Stimulated activated CD8-positive, alpha-beta memory T cell treated with anti-CD3 and anti-CD28 coated beads, Interleukin-4, amount 100 ng/mL, for 1 hour (primary cell): ENCODE measurements at places on chromosomes 16 and 17.
A peak's percentile ranks its signal among the peaks of the same experiment; 100 is the strongest.

DNA sequence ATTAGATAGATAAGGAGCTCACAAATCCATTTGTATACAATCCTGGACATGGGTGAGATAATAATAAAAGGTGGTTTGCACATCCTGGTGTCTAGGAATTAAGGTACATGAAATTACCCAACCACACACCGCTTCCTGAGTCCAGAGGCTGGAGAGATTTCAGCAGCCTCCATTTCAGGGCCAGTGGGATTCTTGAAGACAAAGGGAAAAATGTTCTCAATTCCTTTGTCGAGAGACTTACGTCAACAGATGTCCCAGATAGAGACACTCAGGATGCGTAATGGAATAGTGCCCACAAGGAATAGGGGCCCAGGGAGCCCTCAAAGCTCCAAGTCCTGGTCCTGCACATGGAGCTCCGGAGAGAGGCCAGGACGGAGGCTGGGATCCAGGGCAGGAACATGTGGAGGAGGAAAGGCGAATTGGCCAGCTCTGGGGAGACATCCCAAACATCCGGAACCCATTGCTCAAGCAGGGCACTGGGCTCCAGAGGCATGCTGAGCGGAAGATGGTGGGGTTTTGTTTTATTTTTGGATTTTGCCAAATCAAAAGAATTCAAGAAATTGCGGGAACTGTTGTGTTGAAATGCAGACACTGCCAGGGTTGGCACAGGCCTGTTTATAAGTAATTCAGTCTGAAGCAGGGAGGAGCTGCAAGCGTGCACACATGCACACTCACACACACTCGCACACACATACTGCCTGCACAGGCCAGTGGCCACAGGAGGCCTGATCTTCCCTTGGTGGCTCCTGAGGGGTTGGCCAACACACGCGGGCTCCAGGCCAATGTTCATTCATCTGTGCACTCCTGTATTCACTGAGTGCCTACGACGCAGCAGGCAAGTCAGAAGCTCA is 97.2 kb downstream of the NOG start:
- no peak for DNase-seq

- DNase-seq, result no peak
Measured at GRCh38 chr16:57427307-57427706, 19.9 kb downstream of the CIAPIN1 start.

- DNase-seq, result no peak
Measured at GRCh38 chr16:24367186-24367710, 111.1 kb downstream of the CACNG3 start.

- DNase-seq, result no peak
Measured at GRCh38 chr17:43588664-43589435, 42.7 kb upstream of the ETV4 start.

DNA sequence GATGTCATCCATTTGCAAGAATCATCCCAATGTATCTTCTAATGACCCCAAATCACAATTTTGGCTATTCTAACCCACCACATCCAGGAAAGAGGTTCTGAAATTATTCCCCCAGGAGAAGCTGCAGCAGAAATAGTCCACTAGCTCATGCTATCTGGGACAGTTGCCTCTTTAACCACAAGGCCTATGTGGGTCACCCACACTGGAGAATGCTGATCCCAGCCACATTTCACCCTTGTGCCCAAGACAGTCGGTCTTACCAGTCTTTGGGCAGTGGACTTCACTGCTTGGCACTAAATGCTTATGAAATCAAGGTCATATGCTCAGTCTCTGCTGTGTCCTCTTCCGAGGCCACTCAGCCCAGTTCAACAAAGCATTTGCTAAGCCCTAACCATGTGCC is 27.0 kb downstream of the ABCC12 start:
- DNase-seq, result no peak

DNA sequence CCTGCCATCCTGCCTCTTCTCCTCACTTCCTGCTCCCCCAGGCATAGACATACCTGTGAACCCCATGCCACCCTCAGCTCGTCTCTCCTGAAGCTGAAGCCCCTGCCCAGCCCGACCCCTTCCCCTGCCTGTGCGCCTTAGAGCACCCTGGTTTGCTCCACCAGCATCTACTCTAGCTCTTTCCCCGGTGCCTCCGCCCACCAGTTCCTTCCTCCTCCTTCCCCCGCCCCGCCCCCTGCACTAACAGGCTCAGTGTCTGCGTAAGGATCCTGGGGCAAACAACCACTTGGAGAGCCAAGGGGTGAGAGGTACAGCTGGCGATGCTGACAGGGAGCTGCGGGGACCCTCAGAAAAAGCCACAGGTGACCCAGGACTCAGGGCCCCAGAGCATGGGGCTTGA is 1.9 kb downstream of the GPR142 start:
- DNase-seq, result peak; percentile 33

- no peak for DNase-seq
Measured at GRCh38 chr17:67504182-67504581, 127.1 kb downstream of the PITPNC1 start.

DNA sequence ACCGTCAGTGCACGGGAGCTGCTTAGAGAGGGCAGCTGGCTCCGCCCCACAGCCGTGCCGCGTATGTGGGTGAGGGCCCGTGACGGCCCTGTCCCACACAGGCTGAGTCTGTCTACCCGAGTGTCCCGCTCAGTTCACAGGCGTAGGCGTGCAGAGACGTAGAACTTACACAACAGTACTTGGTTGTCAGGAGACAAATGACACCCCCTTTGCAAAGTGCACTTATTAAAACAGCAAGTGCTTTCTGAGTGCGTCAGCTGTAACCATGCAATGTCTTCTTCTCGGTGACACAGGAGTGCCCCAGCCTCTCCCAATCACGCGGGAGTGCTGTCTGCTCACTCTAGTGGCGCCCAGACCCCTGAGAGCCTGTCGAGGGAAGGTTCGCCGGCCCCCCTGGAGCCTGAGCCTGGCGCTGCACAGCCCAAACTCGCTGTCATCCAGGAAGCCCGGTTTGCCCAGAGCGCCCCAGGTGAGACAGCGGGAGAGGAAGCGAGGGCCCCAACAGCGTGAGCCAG is 64.2 kb downstream of the FOXK2 start:
- no peak for DNase-seq

- peak; percentile 27 for DNase-seq
Measured at GRCh38 chr17:80861892-80862291, 129.7 kb upstream of the CHMP6 start.

GRCh38 chr16:30445149-30445407 is 596 bp downstream of the SEPHS2 start:
- no peak for DNase-seq
